ENCODE measurements at places on chromosomes 3 and 15.

- DNase-seq, result no peak
Measured at GRCh38 chr3:197525706-197526105, 30.1 kb downstream of the BDH1 start.

GRCh38 chr15:82788496-82788895 lies 17.4 kb downstream of the FSD2 start:
- no peak for DNase-seq

- no peak for DNase-seq
Measured at GRCh38 chr15:83830381-83830780, 176.5 kb downstream of the ADAMTSL3 start.

- no peak for DNase-seq
Measured at GRCh38 chr15:84840741-84841429, 23.7 kb downstream of the ALPK3 start.

GRCh38 chr15:77305953-77306352 lies 114.0 kb downstream of the PEAK1 start:
- DNase-seq, result no peak

DNA sequence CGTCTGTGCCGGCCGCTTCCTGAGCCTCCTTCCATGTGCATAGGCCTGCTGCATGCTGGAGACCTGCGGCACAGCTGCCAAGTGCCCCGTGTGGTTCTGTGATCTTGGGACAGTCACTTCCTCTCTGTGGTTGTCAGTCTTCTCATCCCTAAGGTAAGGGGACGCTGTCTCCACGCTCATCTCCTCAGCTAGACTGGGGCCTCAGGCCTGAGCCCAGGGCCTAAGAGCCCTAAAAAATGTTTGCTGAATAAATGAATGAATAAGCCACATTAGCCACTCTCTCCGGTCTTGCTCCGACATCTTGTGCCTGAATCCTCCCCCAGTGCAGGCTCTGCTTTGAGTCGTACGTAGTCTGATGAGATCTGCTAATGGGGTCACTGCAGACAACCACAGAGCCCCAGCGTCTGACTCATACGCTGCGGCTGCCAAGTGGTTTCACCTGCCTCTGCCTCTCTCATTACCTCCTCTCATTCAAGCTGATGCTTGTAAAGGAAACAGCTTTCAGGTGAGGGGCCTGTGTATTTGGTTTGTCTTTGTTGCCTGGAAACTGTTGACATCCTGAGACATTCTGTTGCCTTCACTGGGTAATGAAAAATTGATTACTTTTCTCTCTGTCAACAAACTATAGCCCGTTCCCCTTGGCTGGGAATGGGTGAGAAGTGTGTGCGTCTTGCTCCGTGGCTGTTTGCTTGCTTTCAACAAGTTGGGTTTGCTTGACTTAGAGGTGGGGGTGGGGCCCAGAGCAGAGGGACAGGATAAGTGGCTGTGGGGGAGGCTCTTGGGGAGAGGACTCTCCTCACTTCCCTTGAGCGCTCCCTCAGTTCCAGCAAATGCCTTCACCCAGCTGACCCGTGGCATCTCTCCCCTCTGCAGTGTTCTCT lies 15.9 kb downstream of the RPLP1 start:
- DNase-seq, result peak; percentile 30

GRCh38 chr15:98776607-98777281 lies 128.4 kb downstream of the IGF1R start:
- DNase-seq, result peak; percentile 45

- no peak for DNase-seq
Measured at GRCh38 chr3:164577667-164578210, 500.6 kb downstream of the SI start.

DNA sequence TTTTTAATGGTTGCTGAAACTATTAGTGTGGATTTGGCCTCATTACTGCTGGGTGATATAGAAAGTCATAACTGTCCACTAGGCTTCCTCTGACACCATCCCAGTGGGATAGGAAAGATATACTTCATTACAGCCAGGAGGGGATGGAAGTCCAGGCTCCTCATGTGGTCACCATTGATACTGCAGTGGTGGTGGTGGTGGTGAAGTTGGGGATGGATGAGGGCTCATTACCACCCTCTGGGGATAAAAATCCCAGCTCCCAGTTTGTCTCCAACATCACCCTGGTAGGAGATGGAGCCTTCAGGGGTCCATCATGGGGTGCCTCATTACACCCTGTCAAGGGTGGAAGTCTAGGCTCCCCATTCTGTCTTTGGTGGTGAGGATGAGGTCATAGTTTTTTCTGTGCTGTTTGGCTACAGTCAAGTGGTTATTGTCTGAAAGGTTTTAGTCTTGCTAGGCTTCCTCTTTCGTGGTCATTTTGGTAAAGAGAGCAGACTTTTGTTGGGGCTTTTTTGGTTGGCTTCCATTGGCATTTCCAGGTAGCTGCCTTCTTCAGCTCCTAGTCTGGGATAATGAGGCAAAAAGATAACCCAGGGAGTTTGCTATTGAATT lies 30.1 kb upstream of the FILIP1L start:
- peak; percentile 48 for DNase-seq

DNA sequence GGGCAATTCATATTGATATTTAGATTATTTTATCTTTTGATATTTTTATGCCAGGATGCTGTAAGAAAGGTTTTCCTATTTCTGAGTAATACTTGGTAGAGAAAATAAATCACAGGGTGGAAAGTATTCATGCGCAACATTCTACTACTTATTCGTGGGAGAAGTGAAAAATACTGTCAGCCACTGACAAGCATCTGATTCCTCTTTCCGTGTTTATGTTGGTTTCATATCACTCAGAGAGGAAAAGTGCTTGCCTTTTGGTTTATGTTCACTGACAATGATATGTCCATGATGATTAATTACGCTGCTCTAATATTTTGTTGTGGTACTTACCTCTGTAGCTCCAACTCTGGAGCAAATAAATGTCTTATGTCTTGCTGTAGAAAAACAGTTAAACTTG lies 429.4 kb downstream of the EDEM1 start:
- DNase-seq, result no peak

DNA sequence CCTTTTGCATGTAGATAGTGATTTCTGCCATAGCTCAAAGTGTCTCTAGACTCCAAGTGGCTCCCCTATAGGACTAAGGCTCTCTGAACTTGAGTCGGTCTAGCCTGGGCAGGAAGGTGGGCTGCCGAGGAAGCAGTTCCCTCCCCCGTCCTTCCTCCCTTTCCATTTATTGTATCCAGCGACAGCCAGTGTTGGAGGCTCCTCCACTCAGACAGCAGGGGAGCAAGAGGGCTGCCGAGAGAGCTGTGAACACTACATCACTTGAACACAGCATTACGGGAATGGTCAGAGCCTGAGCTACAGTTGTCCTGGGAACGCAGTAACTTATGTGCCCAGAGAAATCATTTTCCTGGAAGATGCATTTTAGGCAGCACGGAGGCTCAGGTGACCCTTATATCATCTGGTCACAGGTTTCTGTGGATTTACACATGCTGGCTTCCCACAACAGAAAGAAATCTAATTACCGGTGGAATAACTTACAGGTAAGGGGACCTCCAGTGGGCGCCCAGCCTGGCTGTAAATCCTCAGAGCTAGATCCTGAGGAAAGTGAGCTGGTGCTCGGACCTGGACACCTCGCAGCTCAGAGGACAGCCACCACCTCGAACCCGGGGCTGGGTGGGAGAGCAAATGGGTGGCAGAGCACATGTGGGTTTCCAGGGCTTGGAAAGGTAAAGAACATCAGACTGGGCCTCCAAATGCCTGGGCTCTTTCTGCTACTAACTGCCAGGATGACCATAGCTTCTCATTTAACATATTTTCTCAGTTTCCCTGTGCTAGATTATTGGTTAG lies 197.1 kb downstream of the UACA start:
- no peak for DNase-seq

- no peak for DNase-seq
Measured at GRCh38 chr3:135989242-135989641, 23.7 kb downstream of the PPP2R3A start.

DNA sequence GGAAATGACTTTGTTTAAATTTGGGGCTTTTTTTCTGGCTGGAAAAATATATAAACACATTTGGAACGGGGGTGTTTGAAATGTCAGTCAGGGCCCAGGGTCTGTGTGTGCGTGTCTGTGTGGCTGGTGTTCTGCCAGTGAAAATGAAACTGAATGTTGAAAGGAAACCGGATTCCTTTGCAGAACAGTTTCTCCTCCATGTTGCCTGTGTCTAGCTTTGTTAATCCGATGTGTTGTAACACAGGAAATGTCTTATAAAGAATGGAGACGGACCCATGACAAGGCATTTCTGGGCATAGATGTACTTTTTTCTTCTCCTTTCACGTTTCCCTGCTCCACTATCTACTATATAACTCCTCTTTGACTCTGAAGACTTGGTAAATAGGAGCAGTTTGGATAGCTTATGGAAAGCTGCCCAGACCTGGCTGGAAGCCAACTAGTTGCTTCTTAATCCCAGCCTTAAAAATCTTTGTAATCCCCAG lies 2.8 kb downstream of the SQOR start:
- DNase-seq, result peak; percentile 77

DNA sequence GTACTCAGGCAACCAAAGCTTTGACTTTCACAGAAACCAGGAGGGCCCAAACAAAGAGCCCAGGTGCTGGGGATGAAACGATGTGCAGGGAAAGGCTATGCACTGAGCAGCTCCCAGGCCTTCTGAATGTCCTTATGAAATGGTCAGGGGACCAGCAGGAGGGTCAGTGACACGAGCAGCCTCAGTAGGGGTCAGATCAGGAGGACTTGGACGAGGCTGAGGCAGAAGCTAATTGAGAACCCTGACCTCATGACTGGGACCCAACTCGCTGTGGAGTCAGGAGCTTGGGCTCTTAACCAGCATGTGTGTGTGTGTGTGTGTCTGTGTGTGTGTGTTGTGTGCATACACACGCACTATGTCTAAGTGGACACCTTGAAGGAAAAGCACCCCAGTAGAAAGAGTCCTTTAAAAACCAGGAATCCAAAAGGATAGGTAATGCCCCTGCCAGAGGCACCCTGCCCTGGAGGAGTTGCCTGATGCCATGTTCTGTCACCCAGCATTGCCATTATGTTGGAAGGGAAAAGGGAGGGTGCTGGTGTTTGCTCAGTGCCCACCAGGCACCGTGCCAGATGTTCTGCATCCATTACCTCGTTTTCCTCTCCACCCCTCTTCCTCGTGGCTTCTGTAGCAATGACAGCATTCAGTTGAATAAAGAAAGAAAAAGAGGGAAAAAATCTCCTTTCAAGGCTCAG lies 50.9 kb downstream of the CORO2B start:
- no peak for DNase-seq

DNA sequence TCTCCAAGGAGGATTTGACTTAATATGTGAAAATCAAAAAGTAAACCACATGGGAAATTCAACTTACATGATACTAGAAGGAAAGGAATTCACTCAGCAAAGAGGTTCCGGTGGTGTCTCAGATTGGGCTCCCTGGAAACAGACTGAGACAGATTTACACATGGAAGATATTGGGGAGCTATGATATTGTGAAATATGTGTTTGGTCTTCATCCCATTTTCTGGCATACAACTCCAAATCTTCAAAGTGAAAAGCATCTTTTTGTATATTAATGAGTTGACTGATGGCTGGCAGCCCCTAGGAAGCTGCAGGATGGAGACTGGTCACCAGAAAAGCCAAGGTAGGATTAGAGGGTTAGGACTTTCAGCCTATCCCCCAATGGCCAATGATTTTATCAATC lies 29.3 kb downstream of the GRK7 start:
- no peak for DNase-seq

DNA sequence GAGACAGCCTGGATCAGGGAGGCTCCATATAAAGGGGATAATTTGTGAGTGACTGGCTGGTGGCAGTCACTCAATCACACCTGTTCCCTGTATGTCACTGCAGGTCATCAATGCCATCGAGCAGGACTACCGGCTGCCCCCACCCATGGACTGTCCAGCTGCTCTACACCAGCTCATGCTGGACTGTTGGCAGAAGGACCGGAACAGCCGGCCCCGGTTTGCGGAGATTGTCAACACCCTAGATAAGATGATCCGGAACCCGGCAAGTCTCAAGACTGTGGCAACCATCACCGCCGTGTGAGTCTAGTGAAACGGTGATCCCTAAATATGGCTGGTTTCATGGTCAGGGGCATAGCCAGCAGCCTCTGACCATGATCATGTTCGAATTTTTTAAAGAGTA lies 453.2 kb downstream of the EPHB1 start:
- no peak for DNase-seq

DNA sequence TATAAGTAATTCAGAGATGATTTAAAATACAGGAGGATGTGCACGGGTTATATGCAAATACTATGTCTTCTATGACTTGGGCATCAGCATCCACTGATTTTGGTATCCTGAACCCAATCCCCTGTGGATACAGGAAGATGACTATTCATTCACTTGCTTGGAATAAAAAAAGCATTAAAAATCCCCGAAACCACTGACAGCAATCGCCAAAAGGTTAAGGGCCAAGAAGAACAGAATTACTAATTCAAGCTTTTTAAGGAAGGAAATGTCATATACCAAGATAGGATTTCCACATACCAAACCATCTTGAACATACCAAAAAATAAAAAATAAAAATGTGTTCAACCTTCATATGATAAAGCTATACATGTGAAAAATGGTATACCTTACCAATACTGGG lies 93.7 kb downstream of the DLG1 start:
- no peak for DNase-seq

GRCh38 chr3:13706886-13707285 lies 158.0 kb downstream of the FBLN2 start:
- DNase-seq, result no peak

- DNase-seq, result peak; percentile 20
Measured at GRCh38 chr15:94582368-94582767, 351.0 kb downstream of the MCTP2 start.

GRCh38 chr3:30597131-30597768 lies 9.2 kb upstream of the TGFBR2 start:
- no peak for DNase-seq

- DNase-seq, result no peak
Measured at GRCh38 chr3:71672340-71672739, 52.9 kb downstream of the EIF4E3 start.

DNA sequence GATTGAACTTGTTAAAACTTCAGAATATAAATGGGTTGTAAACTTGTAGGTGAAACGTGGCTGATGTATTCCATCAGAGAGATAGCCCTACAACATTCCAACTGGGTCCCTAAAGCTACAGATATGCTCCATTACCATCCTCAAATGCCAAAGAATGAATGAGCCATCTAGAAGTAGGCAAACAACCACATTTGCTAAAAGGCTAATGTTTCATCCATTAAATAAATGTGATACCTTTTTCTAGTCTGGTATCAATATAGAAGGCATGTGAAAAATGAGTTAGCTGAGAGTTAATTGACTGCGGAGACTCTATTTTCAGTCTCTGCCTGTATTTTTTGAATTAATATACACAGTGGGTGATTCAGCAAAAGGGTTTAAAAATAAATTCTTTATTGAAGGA lies 203.8 kb downstream of the RBMS3 start:
- no peak for DNase-seq

DNA sequence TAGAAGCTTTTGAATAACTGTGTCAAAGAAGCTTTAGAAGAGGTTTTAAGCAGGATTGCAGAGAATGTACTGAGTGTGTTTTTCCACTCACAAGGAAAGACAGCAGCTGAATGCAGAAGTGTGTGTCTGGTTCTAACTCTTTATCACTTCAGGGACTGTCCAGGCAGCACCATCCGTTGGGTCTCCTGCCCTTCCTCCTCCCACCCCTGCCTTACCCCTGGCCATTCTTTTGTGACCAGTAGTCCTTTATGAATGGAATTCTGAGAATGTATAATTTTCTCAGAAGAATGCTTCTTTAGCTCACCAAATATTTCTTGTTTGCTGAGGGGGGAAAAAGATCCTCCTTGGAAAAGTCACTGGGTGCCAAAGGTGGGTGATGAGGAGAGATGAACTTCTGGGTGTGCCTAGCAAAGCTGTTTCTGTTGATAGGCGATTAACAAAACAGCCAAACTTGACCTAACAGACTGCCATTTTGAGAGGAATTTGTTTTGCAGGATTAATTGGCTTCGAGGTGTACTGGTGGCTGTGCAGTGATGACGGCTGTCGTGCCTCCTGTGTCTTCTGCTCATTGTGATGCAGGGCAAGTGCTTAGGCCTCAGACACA lies 70.9 kb downstream of the IGF1R start:
- no peak for DNase-seq

Measured in GM10248 (cell line).